ENCODE measurements at places on chromosomes 2 and 18.
A peak's percentile ranks its signal among the peaks of the same experiment; 100 is the strongest.

- DNase-seq: no peak
Observed at GRCh38 chr2:38100328-38100727, 24.4 kb upstream of the CYP1B1 start.

GRCh38 chr2:29382486-29382885 lies 267.3 kb downstream of the CLIP4 start:
- no peak for DNase-seq

- DNase-seq: no peak
Observed at GRCh38 chr2:28134262-28134812, 243.8 kb downstream of the BABAM2 start.

- peak; percentile 64 for DNase-seq
Observed at GRCh38 chr18:77059294-77059916, 73.2 kb downstream of the MBP start.

GRCh38 chr2:151422917-151423439 lies 13.3 kb downstream of the RIF1 start:
- DNase-seq: no peak

DNA sequence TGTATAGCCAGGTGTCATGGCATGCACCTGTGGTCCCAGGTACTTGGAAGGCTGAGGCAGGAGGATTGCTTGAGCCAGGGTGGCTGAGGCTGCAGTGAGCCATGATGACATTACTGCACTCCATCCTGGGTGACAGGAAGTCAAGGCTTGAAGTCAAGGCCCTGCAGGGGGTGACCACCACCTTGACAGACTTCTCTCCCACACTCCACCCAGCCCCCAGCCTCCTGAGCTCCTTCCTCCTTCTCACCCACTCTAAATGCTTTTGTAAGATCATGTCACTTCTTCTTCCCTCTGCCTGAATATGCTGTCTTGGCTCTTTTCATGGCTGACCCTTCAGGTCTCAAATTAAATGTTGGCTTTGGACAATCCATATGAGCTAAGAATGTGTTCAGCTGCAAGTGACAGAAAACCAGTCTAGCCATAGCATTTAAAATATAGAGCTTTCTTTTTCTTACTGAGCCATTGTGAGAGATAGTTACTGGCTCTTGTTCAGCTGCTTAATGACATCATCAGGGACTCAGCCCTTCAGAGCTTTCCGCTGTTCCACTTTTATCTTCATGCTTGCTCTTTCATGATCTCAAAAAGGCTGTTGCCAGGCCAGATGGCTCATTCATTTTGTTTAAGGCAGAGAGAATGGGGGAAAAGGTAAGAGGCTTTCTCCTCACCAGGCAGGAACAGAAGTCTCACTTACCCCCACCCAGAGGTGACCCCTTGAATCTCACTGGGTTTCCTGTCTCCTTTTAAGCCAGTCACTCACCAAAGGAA lies 36.7 kb upstream of the TTC39C start:
- no peak for DNase-seq

DNA sequence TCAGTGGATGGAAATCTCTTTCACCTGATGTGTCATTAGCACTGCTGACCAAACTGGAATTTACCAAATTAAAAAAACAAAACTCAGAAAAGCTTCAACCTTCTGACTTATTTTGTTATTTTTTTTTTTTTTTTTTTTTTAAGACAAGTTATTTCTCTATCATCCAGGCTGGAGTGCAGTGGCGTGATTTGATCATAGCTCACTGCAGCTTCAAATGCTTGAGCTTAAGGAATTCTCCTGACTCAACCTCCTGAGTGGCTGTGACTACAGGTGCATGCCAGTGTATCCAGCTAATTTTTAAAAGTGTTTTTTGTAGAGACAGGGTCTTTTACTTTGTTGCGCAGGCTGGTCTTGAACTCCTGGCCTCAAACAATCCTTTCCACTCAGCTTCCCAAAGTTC lies 155.6 kb downstream of the LRRTM1 start:
- no peak for DNase-seq

DNA sequence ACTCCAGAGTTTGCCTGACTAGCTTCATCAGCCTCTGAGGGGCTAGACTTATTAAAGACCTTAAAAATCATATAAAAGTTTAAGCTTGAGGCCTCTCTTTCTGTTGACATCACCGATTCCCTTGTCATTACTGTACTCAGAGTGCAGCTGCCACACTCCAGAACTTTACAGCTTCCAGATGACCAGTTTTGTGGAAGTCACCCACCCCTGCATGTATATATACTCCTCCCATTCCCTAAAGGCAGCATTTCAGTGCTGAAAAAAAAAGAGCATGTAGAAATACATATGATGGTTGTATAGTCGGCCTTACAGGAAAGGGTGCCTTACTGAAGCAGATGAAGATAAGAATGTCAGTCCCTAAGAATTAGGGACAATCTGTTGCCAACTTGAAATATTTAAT lies 117.3 kb downstream of the FEZ2 start:
- DNase-seq: no peak

- DNase-seq: peak; percentile 26
Observed at GRCh38 chr2:40488101-40488601, 36.3 kb upstream of the SLC8A1 start.

DNA sequence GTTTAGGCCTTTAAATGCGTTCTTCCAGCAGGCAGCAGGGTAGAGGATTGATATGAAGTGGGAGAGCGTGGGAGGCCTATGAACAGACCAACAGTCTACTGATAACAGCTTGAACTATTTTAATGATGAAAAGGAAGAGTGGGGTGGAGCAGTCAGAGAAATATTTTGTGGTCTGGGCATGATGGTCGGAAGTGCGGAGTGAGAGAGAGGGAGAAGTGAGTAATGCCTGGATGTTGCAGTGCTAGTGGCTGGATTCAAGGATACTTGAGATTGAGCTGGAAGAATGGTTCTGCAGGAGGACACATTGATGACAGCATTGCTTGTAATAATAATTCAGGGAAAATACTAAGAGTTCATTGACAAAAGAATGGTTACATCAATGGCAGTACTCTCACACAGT lies 151.0 kb upstream of the DAPL1 start:
- DNase-seq: no peak

GRCh38 chr2:163558251-163559021 lies 177.4 kb downstream of the FIGN start:
- DNase-seq: no peak
